ENCODE measurements at places on chromosomes 12 and 14. TPM values are rescaled to one million over a fixed set of nuclear protein-coding genes. Genes with fewer than 3 reads are reported as not detected.
A peak's percentile ranks its signal among the peaks of the same experiment; 100 is the strongest.

The EXOC3L4 gene
- not detected for total RNA-seq

The TRIM9 gene
- 8.4 TPM for total RNA-seq

The RARG gene
- 50.2 TPM for total RNA-seq

The UBR7 gene
- 45.3 TPM for total RNA-seq

The LALBA gene
- total RNA-seq, result not detected

The SCN8A gene
- total RNA-seq, result 23.9 TPM

- H3K4me1 ChIP-seq, result no peaks in the 10 kb centered on the region
- H3K36me3 ChIP-seq, result no peaks in the 10 kb centered on the region
- H3K4me3 ChIP-seq, result no peak overlapping the region
- H3K27ac ChIP-seq, result no peak overlapping the region
These were observed 1581.3 kb upstream of the TMEM132C start for GRCh38 chr12:126685636-126686035.

- no peak for DNase-seq
- no peaks in the 10 kb centered on the region for H3K27me3 ChIP-seq
- H3K36me3 ChIP-seq, result no peaks in the 10 kb centered on the region
- peaks cover 5% of the 10 kb centered on the region for H3K4me1 ChIP-seq
- H3K27ac ChIP-seq, result no peak overlapping the region
- no peak overlapping the region for H3K4me3 ChIP-seq
These were observed 894.9 kb downstream of the VRK1 start for GRCh38 chr14:97692084-97692483.

DNA sequence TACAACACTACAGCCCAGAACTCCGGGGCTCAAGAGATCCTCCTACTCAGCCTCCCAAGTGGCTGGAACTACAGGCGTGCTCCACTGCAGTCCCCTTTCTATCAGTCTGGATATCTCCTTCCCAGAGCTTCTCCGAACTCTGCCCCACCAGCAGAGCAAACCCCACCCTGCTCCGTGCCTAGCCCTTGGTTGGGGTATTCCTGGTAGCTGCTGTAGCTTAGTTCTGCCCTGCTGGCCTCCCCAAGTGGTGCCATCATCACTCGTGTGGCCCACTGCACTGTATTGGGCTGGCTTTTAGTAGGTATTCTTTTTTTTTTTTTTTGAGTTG is 9.5 kb downstream of the HSP90AA1 start:
- H3K4me1 ChIP-seq, result no peaks in the 10 kb centered on the region
- no peak overlapping the region for H3K27ac ChIP-seq
- no peak overlapping the region for H3K4me3 ChIP-seq
- no peaks in the 10 kb centered on the region for H3K27me3 ChIP-seq
- peaks cover 34% of the 10 kb centered on the region for H3K36me3 ChIP-seq

DNA sequence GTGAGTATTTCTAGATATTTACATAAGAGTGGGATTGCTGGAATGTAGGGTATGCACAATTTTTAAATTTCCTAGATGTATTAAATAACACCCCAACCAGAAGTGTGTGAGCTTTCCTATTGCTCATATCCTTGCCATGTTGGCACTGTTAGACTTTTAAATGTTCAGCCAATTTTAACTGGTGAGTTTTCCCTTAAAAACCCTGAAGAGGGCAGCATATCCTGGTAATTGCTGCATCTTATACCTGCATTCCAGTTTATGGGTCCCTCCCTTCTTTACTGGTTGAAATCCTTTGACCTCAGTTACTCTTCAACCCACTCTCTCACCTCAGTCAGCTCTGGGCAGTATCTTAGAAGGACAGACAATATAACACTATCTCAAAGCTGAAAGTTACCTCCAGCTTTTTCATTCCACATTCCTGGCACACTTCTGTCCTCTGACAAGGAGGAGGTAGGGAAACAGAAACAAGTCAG is 270.6 kb downstream of the PAWR start:
- H3K27me3 ChIP-seq, result no peaks in the 10 kb centered on the region
- peaks cover 33% of the 10 kb centered on the region for H3K4me1 ChIP-seq
- no peak overlapping the region for H3K27ac ChIP-seq
- H3K4me3 ChIP-seq, result no peak overlapping the region

- H3K36me3 ChIP-seq, result no peaks in the 10 kb centered on the region
- no peaks in the 10 kb centered on the region for H3K27me3 ChIP-seq
- no peak overlapping the region for H3K4me3 ChIP-seq
- H3K4me1 ChIP-seq, result no peaks in the 10 kb centered on the region
- no peak overlapping the region for H3K27ac ChIP-seq
These were observed 190.2 kb upstream of the USP15 start for GRCh38 chr12:62069976-62070375.

GRCh38 chr12:103705927-103706326 is 118.9 kb downstream of the STAB2 start:
- H3K27me3 ChIP-seq, result no peaks in the 10 kb centered on the region
- no peaks in the 10 kb centered on the region for H3K4me1 ChIP-seq
- no peaks in the 10 kb centered on the region for H3K36me3 ChIP-seq
- no peak overlapping the region for H3K27ac ChIP-seq
- H3K4me3 ChIP-seq, result no peak overlapping the region

GRCh38 chr12:88958946-88959345 is 378.7 kb upstream of the KITLG start:
- H3K4me3 ChIP-seq, result peak overlapping the region; percentile 20
- H3K4me1 ChIP-seq, result peaks cover 64% of the 10 kb centered on the region
- peaks cover 19% of the 10 kb centered on the region for H3K27me3 ChIP-seq

GRCh38 chr12:122076743-122077495 is 1.6 kb upstream of the MLXIP start:
- H3K4me3 ChIP-seq, result no peak overlapping the region
- peaks cover 26% of the 10 kb centered on the region for H3K4me1 ChIP-seq
- no peak for DNase-seq
- no peak overlapping the region for H3K27ac ChIP-seq
- peaks cover 21% of the 10 kb centered on the region for H3K27me3 ChIP-seq
- H3K36me3 ChIP-seq, result no peaks in the 10 kb centered on the region

- H3K36me3 ChIP-seq, result no peaks in the 10 kb centered on the region
- H3K27me3 ChIP-seq, result peaks cover 6% of the 10 kb centered on the region
- peak; percentile 63 for DNase-seq
- H3K4me1 ChIP-seq, result peaks cover 8% of the 10 kb centered on the region
- H3K4me3 ChIP-seq, result peak overlapping the region; percentile 77
These were observed 732 bp downstream of the SLC25A29 start for GRCh38 chr14:100305324-100306100.

- H3K4me3 ChIP-seq, result no peak overlapping the region
- no peaks in the 10 kb centered on the region for H3K36me3 ChIP-seq
- no peaks in the 10 kb centered on the region for H3K27me3 ChIP-seq
- no peaks in the 10 kb centered on the region for H3K4me1 ChIP-seq
- H3K27ac ChIP-seq, result no peak overlapping the region
These were observed 135.0 kb upstream of the LRIG3 start for GRCh38 chr12:59055204-59055860.

DNA sequence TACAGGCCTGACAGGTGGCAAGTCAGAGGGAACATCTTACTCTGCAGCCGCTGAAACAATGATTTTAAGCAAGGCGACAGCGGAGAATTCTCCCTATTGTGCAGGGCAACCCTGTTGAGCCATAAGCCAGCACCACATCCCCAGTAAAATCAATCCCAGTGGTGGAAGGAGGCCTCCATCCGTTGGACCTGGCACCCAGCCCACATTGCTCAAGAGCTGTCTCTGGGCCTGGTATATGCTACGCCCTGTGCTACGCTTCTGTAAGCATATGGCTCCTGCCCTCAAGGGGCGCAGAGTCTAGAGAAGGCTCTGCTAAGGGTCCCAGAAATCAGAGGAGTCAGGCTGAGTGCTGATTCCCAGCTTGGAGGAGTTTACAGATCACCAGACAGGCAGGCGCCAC is 265.5 kb downstream of the CACNA1C start:
- no peak overlapping the region for H3K4me3 ChIP-seq
- H3K4me1 ChIP-seq, result no peaks in the 10 kb centered on the region
- no peak overlapping the region for H3K27ac ChIP-seq
- no peaks in the 10 kb centered on the region for H3K36me3 ChIP-seq

- no peaks in the 10 kb centered on the region for H3K36me3 ChIP-seq
- DNase-seq, result no peak
- H3K4me1 ChIP-seq, result no peaks in the 10 kb centered on the region
- H3K27ac ChIP-seq, result no peak overlapping the region
These were observed 88.9 kb downstream of the SMOC1 start for GRCh38 chr14:69968132-69968531.

- DNase-seq, result no peak
- H3K4me1 ChIP-seq, result no peaks in the 10 kb centered on the region
- H3K27me3 ChIP-seq, result no peaks in the 10 kb centered on the region
- H3K4me3 ChIP-seq, result no peak overlapping the region
- H3K36me3 ChIP-seq, result no peaks in the 10 kb centered on the region
These were observed 24.5 kb downstream of the SLC16A7 start for GRCh38 chr12:59620326-59620725.

DNA sequence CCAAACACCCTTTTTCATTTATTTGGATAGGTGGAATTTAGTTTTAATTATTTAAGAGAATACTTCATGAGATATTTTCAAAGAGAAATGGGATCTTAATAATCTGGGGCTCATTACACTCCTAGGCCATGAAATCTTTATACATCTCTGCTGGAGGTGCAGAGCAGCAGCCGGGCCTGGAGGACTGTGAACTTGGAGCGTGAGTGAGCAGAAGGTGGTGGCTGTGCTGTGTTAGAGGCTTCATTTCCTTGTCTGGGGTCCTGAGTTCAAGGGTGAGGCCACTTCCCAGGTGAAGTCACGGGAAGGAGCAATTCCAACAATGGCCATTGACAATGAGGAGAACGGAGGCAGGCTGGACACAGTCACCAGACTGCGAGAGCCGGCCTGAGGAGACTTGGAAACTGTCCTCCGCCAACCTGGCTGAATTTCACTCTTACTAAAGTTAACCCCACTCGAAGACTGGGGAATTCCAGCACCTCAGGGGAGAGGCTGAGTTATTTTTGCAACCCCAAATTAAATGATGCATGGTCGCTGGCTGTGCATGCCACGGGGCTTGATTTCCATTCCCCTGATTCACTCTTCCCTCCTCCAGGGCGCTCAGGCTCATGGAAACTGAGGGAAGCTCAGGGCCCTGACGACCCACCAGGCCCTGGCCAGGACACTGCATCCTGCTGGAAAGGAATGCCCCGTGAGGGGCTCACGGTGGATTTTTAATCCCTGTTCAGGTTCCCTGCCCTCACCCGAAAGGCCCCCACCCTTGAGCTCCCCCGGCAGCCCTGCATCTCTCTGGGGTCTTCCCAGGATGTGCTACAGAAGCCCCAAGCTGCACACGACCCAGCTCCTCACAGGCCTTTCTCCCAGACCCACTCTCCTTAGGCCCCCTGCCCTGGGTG is 22.6 kb upstream of the TRAF3 start:
- no peak overlapping the region for H3K27ac ChIP-seq
- no peak for DNase-seq
- peaks cover 11% of the 10 kb centered on the region for H3K4me1 ChIP-seq
- H3K36me3 ChIP-seq, result no peaks in the 10 kb centered on the region
- no peaks in the 10 kb centered on the region for H3K27me3 ChIP-seq
- no peak overlapping the region for H3K4me3 ChIP-seq
